ENCODE measurements at places on chromosomes 12 and 14.

GRCh38 chr14:37234222-37234621 is 36.5 kb downstream of the MIPOL1 start:
- DNase-seq, result no peak

DNA sequence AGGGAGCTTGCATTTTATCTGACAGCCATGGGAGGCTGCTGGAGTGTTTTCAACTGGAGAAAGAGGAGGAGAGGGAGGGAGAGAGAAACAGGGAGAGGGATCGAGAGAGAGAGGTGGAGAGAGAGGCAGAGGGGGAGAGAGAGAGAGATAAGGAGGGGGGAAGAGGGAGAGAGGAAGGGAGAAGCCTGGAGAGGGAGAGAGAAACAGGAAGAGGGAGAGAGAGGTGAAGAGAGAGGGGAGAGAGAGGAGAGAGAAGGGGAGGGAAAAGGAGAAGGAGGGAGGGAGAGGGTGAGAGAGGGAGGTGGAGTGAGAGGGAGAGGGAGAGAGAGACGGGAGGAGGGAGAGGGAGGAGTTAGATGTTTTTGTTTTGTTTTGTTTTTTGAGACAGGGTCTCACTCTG is 45.6 kb downstream of the DNAH10 start:
- DNase-seq, result no peak

- no peak for DNase-seq
Measured at GRCh38 chr12:130803702-130804101, 35.3 kb downstream of the STX2 start.

DNA sequence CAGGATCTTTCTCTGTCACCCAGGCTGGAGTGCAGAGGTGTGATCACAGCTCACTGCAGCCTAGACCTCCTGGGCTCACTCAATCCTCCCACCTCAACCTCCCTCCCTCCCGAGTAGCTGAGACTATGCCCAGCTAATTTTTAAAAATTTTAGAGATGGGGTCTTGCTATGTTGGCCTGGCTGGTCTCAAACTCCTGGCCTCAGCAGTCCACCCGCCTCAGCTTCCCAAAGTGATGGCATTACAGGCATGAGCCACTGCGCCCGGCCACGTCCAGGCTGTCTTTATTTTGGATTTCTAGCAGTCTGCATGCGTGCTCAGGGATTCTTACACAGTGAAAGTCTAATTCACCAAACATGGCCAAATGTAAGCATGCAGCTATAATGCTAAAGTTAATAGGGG is 17.8 kb downstream of the SLC8B1 start:
- no peak for DNase-seq

- no peak for DNase-seq
Measured at GRCh38 chr12:79415746-79416435, 274.9 kb downstream of the PAWR start.

GRCh38 chr12:754851-755562 is 2.6 kb downstream of the WNK1 start:
- no peak for DNase-seq

DNA sequence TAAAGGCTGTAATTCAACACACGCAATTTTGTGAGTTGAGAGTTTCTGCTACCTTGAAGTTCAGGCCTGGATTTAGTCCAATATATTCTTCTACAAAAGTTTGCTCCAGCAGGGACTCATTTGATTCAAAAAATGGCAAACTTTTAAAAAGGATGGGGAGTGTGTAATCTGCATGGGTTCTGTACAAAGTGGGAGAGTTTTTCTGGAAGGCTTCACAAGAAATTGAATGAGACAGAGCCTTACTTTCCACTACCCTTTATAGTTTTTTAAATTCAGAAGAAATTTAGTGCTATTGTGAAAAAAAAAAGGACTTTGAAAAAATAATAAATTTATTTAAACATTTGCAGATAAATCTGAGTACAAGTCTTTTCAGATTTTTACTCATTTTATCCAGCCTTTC is 116.9 kb downstream of the METTL25 start:
- no peak for DNase-seq

Measured in anterior cingulate cortex (tissue), 58 donors.